ENCODE measurements at places on chromosomes 6 and 20. TPM values are rescaled to one million over a fixed set of nuclear protein-coding genes. Genes with fewer than 3 reads are reported as not detected.

GRCh38 chr20:49270177-49270576 is 7.7 kb downstream of the ZNFX1 start:
- DNase-seq: no peak

- DNase-seq: no peak
These were observed 441.8 kb downstream of the PTPRT start for GRCh38 chr20:42747765-42748411.

GRCh38 chr20:35544436-35544835 is 2.6 kb downstream of the ERGIC3 start:
- DNase-seq: no peak

DNA sequence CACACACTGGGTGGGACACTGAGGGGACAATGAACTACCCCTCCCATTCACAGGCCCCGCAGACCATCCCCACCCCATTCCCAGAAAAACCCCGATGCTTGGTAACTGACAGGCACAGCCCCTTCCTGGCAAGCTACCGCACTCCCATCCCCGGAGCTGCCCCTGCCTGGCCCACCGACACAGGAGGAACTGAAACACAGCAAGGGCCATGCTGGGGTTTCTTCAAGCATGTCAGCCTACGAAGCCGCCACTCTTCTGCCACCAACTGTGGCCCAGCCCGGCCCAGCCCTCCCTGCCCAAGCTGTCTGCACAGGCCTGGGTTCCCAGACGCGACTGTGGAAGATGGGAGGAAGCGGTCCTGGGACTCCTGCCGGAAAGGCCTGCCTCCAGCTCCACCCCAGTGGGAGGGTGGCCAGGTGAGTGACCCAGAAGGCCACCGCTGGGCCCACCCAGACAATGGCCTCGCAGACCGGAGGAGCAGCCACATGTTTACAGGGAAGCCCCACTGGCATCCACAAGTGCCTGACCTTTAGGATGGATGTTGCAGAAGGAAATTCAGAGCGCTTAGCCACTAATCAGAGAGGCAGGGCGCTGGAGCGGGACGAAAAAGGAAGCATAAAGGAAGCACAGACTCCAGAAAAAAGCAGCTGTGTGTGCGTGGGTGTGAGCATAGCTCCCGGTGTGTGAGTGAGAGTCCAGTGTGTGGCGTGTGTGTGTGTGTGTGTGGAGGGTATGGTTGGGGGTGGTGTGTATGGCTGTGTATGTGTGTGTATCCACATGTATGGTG is 91.6 kb downstream of the PRND start:
- DNase-seq: no peak

GRCh38 chr6:33620856-33621710 is at the start of gene ITPR3:
Gene ITPR3, plus strand, starts transcription at chr6:33621322. Its CDS starts 281 bp downstream, at chr6:33621603.
- no peak for DNase-seq

GRCh38 chr6:44271406-44271723 is 1.1 kb downstream of the TMEM151B start:
- DNase-seq: no peak

DNA sequence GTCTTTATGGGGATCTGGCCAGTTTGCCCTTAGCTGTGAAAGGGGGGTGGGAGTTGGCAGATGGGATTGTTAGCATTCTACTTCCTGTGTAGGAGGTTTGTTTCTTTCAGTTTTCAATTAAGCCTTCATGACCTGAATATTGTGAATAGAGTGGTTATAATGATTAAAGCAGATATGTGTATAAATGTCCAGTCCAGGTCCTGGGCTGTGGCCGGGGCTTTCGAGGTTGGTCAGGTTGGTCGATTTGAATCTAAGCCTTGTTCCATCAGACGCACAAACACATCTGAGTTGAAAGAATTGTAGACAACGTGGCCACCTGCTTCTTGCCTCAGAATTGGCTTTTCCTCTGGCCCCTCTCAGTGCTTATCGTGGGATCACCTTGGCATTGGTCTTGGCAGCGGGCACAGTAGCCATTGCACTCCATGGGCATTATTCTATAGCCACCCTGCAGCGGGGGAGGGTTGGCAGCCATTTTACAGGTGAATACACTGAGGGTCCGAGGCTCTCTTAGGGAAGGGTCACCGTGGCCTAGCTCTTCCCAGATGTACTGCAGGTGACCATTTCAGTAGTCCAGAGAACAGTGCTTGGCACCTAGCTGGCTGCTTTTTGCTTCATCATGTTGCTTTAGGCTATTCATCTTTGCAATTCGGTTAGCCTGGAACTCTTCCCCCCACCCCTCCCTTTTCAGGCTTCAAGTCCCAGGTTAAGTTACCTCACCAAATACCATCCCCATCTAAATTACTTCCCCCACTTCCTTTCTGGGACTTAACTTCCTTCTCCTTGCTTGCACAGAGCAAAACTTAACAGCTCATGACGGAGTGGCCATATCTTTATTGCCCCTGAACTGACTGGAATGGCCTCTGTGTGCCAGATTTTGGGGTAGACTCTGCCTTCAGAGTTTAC is 1.1 kb downstream of the RNF114 start:
- DNase-seq: no peak

GRCh38 chr20:38842026-38842425 is 36.5 kb downstream of the PPP1R16B start:
- no peak for DNase-seq

- no peak for DNase-seq
These were observed 95.1 kb upstream of the OLIG3 start for GRCh38 chr6:137589067-137589848.

- no peak for DNase-seq
These were observed 32.5 kb downstream of the PHACTR3 start for GRCh38 chr20:59636766-59637370.

DNA sequence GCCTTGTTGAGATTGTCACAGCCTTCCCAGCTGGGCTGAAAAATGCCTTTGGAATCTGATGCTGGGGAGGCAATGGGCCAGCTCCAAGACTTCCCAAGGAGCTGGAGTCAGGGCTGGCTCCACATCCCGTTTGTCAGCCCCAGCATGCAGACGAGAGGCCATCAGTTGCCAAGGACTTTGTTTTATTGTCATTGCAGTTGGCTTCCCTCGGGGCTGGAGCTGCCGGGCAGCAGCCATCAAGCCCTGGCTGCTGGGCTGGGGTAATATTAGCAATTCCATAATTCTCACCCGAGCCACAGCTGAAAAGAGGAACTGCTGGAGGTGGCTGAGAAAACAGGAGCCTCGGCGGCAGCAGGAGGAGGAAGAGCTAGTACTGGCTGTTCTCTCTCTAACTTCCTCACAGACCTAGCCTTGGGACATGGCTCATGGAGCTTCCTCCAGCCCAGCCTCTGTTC is 182.5 kb downstream of the CDC5L start:
- DNase-seq: no peak

DNA sequence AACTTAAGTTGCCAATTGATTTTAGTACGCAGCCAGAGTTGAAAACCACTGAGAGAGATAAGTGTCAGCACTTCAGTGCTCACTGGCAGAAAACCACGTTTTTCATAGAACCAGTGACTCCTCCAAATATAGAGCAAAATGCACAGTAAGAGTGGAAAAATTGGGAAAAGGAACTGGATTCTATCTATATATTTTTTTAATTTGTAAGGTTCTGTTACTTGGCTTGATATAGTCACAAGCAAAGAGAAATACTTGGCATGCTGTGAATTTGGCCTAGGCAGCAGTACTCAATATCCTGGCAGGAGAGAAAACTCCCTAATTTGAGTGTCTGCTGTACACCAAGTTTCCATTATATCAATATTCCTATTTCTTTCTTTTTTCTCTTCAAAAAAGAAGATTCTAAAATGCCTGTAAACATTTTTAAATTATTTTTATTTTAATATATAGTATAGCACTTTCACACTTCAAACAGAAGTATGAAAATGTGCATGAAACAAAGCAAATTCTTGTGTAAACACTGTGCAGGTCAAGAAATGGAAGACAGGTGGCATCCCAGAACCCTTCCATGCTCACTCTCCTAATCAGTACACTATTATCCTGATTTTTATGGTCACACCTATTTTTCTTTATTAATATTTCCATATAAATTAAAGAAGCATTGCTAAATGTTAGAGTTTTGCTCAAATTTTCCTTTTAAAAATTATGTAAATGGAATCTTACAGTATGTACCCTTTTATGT is 561.8 kb upstream of the RNF217 start:
- no peak for DNase-seq

DNA sequence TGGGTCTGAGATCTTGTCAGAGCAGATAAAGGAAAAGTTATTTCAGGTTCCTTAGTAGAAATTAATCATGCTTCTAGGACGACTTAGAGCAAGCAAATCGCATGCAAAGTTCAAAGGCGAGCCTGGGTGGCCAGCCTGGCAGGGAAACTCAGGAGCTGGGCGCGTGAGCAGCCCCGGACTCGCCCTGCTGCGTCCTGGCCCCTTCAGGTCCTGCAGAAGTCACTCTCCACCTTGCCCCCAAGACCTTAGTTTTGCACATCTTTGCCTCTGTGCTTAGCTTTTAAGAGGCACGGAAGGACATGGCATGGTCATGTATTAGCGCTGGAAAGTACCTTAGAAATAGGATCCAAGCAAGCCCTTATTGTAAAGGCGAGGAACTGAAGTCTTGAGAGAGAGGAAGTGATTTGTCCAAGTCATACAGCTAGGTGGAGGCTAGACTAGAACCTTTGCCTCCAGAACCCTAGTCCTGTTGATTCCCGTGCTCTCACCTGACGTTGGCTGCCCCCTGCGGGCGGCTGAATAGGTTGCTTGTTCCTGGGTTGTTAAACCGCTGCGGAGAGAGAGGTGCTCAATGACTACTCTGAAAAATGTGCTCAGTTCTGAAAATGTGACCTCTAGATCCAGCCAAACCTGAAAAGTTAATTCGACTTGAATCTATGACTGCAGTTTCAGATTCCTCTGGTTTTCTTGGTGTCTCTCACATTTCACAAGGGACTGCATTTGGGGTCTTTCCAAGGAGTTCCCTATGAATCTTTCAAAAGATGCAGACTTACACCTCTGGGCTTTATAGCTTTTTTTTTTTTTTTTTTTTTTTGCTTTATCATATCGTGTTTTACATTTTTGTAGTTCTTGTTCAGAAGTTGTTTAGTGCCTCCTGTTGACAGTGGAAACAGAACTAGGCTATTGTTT is 2.7 kb downstream of the MYB start:
- DNase-seq: peak; percentile 61

GRCh38 chr20:36847009-36847709 is 28.8 kb upstream of the TLDC2 start:
- DNase-seq: no peak

GRCh38 chr6:18328070-18328469 is 59.1 kb upstream of the RNF144B start:
- no peak for DNase-seq

DNA sequence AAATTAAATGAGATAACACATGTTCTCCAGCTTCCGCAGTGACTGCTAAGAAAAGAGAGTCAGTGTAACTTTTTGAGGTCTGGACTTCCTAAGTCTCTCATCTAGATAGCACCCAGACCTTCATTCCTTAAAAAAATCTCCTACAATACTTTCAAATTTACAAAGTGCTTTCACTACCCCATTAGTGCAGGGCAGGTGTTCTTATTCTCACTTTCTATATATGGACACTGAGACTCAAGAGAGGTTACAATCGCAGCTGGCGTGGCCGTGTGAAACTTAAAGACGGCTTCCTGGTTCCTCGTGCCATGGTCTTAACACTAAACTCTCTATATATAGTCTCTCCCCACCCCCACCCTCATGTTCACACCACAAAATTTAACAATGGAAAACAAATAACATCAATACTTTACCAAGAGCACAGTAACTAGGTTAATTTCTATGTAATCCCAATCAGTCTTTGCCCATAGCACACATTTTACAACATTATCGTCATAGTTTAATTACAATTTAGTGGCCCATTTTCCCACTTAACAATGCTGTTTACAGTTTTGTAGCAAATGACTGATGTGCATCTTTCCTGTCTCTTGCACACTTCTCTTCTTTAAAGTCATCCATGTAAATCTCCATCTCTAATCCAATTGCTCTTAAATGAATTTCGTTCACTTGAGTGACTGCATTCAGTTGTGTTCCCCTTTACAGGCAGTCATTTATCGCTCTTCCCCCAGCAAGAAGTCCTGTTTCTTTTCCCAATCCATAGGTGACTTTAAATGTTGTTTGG is 78.8 kb upstream of the ARID1B start:
- no peak for DNase-seq

- DNase-seq: no peak
These were observed 100.8 kb upstream of the NEDD9 start for GRCh38 chr6:11333132-11333849.

DNA sequence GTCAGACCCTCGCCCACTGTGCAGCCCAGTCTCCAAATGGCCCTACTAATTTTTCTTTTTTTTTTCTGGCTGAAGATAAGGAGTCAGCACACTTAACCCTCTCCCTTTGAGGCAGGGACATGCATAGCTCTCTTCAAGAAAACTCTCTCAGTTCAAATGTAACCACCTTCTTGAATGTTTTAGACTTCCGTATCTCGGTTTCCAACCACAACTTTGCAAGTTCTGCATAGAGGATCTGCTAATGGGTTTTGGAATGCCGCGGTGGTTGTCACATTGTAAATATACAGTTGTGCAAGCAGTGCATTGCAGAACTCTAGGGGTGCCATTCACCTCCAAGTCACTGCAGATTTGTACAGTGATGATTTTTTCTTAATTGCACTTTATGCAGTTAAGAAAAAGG is 59.4 kb upstream of the SLC35B3 start:
- DNase-seq: no peak

GRCh38 chr6:7050872-7051779 is 56.6 kb upstream of the RREB1 start:
- DNase-seq: peak; percentile 50

GRCh38 chr6:36414481-36414880 is 27.0 kb upstream of the ETV7 start:
- no peak for DNase-seq

DNA sequence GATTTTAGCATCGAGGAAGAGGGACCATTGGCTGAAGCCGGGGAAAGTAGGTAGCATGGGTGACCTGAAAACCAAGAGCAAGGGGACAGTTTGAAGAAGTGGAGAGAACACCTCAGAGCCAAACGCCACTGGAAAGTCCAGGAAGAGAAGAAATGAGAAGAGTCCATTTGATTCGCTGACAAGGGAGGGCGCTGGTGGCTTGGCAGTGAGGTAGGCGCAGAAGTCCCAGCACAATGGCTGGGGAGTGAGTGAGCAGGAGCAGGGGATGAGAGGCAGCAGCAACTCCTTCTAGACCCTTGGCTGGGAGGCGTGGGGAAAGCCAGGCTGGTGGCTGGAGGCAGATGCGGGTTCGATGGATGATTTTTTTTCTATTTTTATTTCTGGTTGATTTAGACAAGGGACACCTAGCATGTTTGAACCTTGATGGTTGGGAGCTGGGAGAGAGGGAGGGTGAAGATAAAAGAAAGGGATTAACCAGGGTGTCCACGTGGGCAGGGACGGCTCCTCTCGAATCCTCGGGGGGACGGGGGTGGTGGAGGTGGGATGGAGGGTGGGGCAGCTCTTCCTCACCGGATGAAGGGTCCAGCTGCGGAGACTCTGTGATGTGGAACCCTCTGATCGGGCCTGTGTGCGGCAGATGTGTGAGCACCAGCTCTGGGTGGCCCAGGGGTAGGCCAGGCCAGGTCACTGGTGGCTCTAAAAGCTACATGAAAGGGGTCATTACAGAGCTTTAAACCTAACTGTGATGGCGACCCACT is 164.2 kb downstream of the NFATC2 start:
- no peak for DNase-seq

GRCh38 chr6:6411115-6411514 is 90.7 kb upstream of the F13A1 start:
- DNase-seq: no peak

The FBXL4 gene
- 30.9 TPM for total RNA-seq

The CGAS gene
- total RNA-seq: 0.37 TPM

The TMEM14C gene
- total RNA-seq: 85.0 TPM

The ULBP3 gene
- total RNA-seq: 7.5 TPM

The GPR63 gene
- total RNA-seq: 6.6 TPM

The COL9A3 gene
- 78.7 TPM for total RNA-seq

The OOEP gene
- not detected for total RNA-seq

The ARHGAP18 gene
- total RNA-seq: 7.9 TPM

The DLK2 gene
- 2.2 TPM for total RNA-seq

Measured in glutamatergic neuron (in vitro differentiated cells).